ENCODE measurements at places on chromosomes 11 and 22.

DNA sequence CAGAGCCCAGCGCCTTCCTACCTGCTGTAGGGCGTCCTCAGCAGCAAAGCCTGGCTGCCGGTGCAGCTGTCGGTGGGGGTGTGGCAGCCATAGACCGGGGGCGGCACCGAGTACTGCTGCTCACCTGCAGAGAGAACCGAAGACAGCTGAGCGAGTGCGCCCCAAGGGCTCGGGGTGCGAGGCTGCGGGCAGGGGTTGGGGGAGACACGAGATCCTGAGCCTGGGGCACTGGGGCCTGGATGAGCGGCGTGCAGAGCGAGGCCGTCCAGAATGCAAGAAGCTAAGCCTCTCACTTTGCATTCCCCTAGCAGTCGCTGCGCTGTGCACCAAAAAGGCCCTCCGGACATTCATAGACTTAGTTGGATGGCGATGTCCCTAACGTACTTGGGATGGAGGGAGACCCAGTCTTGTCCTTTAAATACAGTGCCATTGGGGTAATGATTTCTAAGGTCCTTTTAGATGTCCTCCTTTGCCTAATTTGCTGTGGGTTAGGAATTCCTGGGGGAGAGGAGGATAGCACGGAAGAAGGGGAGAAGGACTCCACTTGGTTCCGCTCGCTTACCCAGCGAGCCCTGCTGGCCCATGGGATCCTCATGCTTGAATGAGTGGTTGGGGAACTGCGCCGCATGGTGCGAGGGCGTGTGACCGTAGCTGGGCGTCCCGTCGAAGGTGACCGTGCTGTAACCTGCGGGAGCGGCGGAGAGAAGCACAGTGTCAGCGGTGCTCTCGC lies 7.2 kb downstream of the WT1 start:
- DNase-seq, result no peak

GRCh38 chr11:128022007-128022368 lies 565.4 kb downstream of the ETS1 start:
- DNase-seq, result no peak

DNA sequence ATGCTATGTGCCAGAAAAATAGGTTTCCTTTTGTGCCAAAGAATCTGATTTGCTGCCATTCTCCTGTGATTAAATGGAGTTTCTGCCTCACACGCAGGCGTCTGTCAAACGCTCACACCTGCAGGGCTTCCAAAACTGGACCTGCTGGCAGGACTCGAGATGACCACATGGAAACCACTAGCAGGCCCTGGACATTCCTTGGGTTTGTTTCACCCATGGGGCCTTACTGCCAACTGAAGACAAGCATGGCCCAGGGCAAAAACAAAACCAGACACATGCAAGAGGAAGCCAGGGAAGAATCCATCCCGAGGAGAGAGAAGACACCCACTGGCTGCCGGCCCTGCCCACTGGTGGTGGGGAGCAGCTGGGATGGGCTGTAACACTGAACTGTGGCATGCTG lies 55.9 kb upstream of the MN1 start:
- DNase-seq, result no peak

DNA sequence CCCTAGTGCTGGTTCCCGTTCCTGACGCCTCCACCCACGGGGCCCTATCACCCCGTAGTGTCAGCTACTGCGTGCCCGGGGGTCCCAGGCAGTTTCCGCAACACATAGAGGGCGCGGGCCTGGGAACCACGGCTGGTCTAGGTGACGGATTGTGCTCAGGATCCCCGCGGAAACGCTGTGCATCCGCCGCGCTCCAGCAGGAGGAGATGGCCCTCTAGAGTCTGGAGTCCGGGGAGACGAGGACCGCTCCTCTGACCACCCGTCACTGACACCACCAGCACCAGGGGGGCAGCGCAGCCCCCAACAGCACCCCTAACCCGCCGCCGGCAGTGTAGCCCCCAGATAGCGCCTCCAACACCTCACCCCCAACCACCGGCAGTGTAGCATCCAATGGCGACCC lies 4.4 kb upstream of the RFPL3 start:
- DNase-seq, result no peak

- DNase-seq, result no peak
These were observed 36.6 kb upstream of the NNMT start for GRCh38 chr11:114259551-114259983.

- DNase-seq, result peak; percentile 29
These were observed 7.3 kb downstream of the C11orf97 start for GRCh38 chr11:94519478-94520084.

- DNase-seq, result no peak
These were observed 776 bp downstream of the NLRX1 start for GRCh38 chr11:119169282-119169719.

GRCh38 chr11:47453365-47453764 lies 4.4 kb upstream of the RAPSN start:
- DNase-seq, result no peak

DNA sequence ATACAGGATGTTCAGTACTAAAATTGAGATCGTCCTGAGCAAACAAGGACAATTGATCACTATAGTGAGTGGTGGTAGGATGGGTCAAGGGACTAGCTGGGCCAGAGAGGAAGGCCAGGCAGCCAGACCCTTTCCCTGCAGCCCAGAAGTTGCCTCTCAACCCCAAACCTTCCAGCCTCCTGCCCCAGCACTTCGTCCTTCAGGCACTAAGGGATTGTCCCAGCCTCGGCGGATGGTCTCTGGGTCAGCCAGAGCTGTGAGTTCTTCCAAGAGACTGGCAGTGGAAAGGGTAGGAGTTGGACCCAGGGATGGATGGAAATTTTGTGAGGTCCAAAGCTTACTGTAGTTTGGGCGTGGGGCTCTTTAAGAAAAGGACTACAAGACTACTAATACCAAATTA lies 3.6 kb upstream of the LMO1 start:
- DNase-seq, result no peak

- DNase-seq, result no peak
These were observed 12.6 kb downstream of the SOX10 start for GRCh38 chr22:37971475-37972434.

- DNase-seq, result peak; percentile 16
These were observed 34.6 kb downstream of the SLC6A5 start for GRCh38 chr11:20634044-20634443.

GRCh38 chr22:39682994-39683393 lies 112.4 kb downstream of the CACNA1I start:
- no peak for DNase-seq

- no peak for DNase-seq
These were observed 11.6 kb downstream of the LARGE2 start for GRCh38 chr11:45933846-45934579.

DNA sequence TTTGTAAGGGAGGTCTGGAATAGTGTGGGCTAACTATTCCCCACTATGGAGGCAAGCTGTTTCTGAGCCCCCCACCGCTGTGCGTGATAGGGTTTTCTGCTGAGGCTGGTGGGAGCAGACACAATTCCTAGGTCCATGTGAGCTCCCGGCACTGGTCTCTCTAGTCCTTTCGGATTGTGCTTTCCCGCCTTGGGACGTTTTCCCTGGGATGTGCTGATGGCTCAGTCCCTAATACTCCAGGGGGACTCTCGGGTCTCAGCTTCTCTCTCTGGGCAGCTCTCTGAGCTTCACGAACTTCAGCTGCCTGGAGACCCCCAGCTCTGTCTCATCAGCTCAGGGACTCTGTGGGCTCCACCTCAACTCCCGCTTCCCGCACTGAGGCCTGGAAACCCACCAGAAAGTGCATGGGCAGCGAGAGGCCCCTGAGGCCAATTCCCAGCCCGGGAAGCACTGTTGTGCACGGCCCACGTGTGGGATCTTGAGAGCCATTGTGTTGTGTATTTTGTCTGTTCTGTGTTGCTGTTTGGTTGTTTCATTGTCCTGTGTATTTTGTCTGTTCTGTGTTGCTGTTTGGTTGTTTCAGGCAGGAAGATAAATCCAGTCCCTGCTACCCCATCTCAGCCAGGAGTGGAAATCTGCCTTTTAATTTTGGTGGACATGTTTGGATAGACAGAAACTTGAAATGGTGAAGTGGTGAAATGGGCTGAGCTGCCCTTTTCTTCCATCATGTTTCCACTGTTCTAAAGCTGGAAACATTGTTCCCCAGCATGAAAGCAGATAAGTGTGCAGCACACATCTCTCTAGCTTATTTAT lies 12.7 kb upstream of the TNNT3 start:
- no peak for DNase-seq

DNA sequence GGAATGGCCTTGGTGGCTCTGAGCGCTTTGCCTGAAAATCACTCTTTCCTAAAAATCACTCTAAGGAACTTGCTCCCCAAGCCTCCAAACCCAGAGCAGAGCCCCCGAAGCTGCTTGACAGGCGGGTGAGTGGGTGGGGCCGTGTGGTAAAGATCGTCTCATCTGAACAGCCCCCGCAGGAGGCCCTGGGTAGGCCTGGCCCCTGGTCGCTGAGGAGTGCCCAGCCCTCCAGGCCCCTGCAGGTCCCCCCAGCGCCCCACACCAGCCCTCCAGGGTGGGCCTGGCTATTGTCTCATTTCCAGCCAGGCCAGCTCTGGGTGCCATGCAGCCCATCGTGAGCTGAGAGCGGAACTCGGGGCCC lies 17.2 kb upstream of the PIM3 start:
- no peak for DNase-seq

DNA sequence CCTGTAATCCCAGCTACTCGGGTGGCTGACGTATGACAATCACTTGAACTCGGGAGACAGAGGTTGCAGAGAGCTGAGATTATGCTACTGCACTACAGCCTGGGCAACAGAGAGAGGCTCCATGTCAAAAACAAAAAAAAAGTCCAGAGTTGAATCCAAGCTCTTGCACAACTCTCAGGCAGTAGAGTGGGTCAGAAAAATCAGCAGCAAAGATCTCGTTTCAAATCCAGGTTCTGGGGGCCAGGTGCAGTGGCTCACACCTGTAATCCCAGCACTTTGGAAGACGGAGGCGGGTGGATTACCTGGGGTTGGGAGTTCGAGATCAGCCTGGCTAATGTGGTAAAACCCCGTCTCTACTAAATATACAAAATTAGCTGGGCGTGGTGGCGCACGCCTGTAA lies 24.9 kb downstream of the CLPB start:
- DNase-seq, result no peak

DNA sequence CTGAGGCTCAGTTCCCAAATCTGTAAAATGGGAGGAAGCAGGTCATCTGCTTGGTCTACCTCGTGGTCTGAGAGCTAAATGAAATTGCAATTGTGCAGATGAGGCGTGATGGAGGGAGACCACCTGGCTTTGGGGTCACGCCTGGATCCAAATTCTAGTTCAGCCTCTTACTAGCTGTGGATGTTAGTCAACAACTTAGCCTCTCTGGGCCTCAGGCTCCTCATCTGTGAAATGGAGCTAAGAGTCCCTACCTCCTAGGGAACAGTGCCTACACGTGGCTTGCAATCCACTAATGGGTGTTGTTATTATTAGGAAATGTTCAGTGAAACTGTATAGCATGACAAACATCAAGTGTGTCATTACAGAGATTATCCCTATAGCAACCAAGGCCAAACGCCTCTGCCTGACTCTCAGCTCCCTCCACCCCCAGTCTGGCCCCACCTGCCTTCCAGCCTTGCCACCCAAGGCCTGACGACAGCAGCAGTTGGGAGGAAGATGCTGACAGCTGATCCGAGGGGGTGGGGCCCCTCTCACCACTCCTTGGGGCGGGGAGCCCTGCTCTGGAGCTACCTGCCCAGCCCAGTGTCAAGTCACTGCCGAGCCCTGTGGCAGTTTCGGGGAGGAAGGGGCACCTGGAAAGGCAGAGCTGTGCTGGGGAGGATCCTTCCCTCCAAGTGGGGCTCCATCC lies 1.7 kb upstream of the RHOD start:
- DNase-seq, result no peak

- no peak for DNase-seq
These were observed 113.5 kb upstream of the IGLL5 start for GRCh38 chr22:22773979-22774604.

- no peak for DNase-seq
These were observed 25.0 kb upstream of the PRSS23 start for GRCh38 chr11:86775361-86775760.

Measured in NCI-H446 (cell line).